ENCODE measurements at places on chromosomes 5 and 9.

DNA sequence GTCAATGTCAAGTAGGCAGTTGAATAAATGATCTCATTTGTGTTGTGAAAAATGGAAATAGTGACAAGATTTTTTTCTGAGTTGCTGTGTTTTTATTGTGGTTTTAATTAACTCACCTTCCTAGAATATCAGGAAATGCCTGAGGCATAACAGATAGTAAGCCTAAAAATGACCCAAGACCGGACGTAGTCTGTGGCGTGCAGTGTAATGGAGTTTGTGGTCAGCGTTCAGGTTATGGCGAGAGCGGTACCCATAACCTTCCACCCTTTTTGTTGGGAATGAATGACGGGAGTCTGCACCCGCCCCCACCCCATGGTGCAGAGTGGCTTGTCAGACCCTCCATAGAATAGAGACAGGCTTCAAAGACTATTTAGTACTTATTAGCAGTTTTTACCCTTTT lies 119.3 kb downstream of the GALNT10 start:
- no peak for DNase-seq

DNA sequence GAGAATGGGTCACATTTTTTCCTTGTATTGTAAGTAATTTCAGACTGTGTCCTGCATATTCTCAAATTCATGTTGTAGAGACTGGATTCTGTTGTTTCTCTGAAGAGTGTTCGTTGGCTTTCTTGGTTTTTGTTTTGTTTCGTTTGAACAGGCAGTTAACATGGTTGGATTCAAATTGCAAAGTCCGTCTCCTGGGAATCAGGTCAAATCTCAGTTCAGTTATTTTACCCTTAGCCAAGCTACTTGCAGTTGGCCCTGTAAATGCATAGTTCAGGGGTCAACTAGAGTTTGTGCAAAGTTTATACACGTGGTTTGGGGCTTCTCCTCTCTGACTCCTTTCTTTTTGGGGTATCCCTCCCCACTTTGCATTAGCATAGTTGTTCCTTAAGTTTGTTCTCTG lies 21.7 kb upstream of the FBXW11 start:
- no peak for DNase-seq

DNA sequence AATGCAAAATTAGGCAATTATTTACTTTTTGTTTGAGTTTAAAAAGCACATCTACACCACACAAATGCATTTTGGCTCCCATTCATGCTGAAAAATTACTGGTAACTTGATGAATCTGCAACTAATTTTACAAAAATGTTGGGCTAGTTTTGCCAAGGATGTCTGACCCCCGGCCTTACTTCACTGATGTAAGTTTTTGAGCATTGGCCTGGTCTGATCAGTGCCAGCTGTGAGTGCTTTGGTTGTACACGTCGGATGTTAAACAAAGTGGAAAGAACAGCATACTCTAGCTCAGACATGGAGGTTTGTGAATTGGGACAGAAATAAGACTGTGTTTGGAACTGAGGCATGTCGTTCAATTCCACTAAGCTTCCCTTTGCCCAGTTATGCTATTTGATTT lies 1044.2 kb downstream of the TLE4 start:
- no peak for DNase-seq

GRCh38 chr5:90809311-90810056 lies 250.9 kb downstream of the ADGRV1 start:
- no peak for DNase-seq

DNA sequence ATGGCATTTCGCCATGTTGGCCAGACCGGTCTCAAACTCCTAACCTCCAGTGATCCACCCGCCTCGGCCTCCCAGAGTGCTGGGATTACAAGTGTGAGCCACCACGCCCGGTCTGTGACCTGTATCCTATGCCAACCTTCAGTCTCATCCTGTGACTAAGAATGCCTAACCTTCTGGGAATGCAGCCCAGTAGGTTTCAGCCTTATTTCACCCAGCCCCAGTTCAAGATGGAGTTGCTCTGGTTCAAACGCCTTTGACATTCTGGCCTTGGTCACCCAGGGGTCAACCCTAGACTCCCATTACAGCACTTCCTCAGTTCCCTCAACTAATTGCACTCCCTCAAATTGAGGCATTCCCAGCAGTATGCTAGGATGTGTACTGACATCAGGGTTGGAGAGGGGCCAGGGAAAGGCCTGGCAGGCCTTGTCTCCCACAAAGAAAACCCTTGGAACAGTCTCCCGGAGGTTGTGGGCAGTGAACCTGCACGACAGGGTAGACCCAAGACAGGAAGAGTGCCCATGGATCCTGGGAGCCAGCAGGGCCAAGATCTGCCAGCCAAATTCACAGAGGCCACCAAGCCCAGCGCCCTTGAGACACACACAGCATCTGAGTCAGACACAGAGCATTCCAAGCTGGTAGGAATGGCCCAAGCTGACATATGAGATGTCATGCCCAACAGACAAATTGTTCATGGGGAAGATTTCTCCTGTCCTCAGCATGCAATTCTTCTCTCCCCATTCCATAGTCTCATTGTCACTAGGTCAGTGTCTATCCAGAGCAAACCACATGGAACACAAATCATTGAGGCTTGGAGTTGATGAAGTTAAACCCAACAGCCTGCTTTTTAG lies 24.9 kb upstream of the SMU1 start:
- no peak for DNase-seq

DNA sequence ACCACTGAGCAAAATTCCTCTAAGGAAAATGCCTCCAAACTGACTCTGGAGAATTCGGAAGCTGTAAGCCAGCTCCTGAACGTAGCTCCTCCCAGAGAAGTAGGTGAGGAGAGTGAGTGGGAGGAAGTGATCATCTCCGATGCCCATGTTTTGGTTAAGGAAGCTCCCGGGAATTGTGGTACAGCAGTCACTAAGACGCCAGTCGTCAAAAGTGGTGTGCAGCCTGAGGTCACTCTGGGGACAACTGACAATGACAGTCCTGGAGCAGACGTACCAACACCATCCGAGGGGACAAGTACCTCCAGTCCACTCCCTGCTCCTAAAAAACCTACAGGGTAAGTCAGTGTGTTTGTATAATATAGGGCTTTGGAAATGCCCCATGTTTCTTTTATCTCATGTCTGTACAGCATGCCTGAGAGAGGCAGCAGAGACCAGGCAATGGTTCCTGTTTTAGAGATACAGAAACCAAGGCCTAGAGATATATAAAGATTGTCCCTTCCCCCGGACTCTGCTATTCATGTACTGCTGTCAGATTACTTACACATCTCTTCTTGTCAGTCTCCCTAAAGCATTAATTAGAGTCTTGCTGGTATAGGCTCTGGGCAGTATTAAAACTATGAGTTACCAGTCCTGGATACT lies 23.9 kb downstream of the HMGXB3 start:
- no peak for DNase-seq

- no peak for DNase-seq
Measured at GRCh38 chr5:14741801-14742440, 77.4 kb downstream of the OTULIN start.

DNA sequence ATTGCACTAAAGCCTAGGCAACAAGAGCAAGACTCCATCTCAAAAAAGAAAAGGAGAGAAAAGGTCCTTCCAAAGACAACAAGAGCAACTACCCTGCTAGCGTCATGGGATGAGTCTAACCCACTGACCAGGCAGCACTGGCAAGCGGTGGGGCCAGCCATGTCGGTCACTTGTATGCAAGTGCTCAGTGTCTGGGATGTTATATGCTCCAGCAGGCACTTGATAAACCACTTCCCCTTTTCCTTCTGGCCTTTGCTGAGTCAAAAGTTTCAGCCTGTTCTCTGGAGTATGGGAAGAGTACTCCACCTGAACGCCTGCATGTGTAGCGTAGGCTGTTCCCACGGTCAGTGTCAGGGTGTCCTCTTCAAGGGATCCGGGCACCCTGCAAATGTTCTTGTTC lies 9.2 kb upstream of the MXD3 start:
- no peak for DNase-seq

GRCh38 chr9:132239999-132240840 lies 78.4 kb downstream of the NTNG2 start:
- no peak for DNase-seq

DNA sequence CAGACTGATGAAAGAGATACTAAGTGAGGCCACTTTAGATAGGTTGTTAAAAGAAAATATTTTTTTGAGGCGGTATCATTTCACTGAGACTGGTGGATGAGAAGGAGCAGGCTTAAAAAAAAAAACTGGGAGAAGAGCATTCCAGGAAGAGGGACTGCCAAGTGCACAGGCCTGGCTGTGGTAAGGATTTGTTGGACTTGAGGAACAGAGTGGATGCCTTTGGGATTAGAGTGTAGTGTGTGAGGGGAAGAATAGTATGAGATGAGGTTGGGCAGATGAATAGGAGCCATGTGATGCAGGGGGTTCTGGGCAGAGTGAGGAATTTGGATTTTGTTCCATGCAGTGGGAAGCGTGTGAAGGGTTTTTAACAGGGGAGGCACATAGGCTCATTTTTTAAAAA lies 57.9 kb downstream of the PBX3 start:
- DNase-seq = no peak

- DNase-seq = no peak
Measured at GRCh38 chr5:10409504-10409903, 32.2 kb upstream of the ROPN1L start.

DNA sequence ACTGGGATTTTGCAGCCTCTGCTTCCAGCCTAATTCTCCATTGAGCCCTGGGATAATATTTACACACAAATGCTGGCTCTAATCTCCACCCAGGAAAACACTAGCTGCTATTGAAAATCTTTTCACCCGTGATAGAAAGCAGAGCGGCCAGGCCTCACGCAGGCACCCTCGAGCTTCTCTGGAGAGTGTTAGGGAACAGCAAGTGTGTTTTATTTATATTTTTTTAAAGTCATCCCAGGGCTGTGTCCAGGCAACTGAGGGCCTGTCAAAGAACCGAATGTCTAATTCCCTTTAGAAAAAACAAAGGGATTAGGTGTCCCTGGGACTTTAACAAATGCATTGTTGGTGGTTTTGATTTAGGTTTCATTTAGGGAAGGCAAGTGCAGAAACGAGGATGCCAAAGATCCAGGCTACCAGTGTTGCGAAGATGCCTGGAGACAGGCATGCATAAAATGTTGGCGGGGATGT lies 51.2 kb upstream of the SPRY4 start:
- no peak for DNase-seq

Data from NCI-H1417 treated with DMSO at 0.1 percent for 48 hours (cell line).